Midbrain (tissue), 1 donor: ENCODE measurements at places on chromosomes 3 and 15.

DNA sequence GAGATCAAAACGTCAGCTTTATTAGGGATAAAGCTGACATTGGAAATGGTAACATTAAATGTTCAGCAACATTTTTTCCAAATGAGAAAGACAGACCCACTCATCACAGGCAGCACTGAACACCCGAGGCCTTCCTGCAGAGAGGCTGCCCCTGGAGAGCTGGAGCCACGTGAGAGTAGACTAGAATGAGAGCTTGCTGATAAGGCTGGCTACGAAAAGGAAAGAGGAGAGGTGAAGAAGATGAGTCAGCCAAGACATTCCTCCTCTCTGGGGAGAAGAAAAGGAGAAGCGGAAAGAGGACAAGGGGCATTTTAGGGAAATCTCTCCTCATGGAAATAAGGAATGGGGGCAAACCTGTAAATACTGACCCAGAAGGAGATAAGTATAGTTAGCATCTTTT is 7.3 kb downstream of the CYP19A1 start:
- DNase-seq, result no peak

- DNase-seq, result no peak
Observed at GRCh38 chr3:41288785-41289184, 89.5 kb downstream of the CTNNB1 start.

DNA sequence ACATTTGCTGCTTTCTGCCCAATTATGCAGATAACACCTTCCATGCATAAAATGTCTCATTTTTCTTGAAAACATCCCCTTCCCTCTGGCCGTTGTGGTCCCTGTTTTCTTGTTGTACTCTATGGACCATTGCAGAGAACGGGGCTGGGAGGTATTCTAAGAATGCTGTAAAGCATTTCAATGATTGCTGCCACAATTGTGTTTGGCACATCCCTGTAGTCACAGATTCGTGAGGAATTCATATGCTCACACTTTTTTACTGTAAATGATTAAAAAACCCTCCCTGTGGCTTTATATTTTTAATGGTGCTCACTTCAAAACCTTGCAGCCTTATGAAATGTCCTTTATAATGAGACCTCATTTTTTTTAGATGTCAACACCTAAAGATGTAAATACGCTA is 207.2 kb upstream of the GBE1 start:
- DNase-seq, result no peak

DNA sequence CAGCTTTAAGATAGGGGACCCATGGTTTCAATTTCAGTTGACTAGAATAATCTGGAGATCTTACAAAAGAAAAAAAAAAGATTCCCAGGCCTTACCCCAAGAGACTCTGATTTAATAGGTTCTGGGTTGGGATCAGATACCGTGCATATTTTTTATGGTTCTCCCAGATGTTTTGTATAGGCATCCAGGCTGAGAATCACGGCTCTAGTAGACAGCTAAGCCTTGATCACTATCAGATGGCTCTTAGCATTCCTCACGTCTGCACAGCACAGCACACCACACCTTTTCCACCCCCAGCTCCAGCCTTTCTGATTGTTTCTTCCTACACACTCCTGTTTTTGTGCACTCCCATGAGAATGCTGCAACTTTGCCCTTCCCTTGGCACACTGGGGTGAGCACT is 40.8 kb downstream of the TMEM45A start:
- DNase-seq, result no peak

- DNase-seq, result peak; percentile 69
Observed at GRCh38 chr15:99473981-99474906, 91.5 kb upstream of the MEF2A start.
